ENCODE measurements at places on chromosomes 2 and 18.

GRCh38 chr2:154143105-154143504 is 271.4 kb downstream of the GALNT13 start:
- no peak for DNase-seq

- no peak for DNase-seq
These were observed 117.2 kb downstream of the HNMT start for GRCh38 chr2:138081225-138082073.

DNA sequence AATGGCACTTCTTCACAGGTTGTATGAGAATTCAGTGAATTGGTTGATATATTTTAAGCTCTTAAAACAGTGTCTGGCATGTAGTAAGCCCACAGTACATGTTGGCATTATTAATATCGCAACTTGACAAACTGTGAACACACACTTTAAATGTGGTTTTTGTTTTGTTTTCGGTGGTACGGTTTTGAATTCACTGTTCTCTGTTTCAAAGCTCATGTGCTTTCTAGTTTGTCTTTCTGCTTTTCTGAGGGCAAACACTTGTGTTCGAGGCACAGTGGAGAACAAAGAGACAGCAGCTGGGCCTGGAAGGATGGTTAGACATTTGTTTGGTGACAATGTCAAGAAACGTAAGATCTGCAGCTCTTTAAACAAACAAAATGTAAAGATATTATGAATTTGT is 276.5 kb upstream of the MC4R start:
- no peak for DNase-seq

GRCh38 chr2:48200620-48201293 is 294.5 kb upstream of the FBXO11 start:
- no peak for DNase-seq

DNA sequence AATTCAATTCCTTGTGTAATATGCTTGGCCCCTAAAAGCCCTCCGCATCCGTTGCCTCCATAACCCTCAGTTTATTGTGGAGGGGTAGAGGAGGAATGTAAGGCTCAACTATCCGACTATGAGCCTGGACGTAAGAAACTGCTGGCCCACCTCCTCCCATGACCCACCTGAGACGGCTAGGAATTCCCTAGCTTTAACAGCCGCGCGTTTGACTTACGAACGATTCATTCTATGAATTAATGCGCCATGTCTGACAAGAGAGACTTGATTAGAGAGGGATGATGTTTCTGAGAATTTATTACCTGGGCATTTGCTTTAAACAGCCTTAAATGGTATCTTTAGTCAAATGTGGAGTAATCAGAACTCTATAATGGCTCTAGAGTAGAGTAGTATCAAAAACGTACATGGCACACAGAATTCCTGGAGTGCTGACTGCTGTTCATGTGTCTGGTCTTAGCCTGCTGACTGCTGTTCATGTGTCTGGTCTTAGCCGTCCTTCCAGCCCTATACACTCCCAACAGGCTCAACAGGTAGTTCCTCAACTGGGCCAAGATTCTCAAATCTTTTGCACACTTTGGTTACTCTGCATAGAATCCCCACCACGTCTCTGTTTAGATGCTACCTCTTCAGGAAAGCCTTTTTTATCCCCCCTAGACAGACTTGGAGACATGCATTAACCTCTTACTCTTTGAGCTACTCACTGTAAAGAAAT is 899 bp upstream of the GFPT1 start:
- DNase-seq, result no peak

- no peak for DNase-seq
These were observed 94.9 kb downstream of the HS1BP3 start for GRCh38 chr2:20555954-20556353.

DNA sequence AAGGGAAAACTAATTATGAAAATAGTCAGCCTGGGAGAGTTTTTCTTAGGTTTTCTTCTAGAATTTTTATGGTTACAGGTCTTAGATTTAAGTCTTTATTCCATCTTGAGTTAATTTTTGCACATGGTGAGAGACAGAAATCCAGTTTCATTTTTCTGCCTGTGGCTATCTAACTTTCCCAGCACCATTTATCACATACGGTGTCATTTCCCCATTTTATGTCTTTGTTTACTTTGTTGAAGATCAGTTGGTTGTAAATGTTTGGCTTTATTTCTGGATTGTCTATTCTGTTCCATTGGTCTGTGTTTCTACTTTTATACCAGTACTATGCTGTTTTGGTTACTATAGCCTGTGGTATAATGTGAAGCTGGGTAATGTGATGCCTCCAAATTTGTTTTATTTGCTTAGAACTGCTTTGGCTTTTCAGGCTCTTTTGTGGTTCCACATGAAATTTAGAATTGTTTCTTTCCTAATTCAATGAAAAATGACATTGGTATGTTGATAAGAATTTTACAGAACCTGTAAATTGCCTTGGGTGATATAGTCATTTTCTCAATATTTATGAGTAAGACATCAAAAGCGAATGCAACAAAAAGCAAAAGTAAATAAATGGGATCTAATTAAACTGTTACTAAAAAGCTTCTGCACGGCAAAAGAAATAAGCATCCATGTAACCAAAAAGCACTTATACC is 146.1 kb upstream of the NOL4 start:
- no peak for DNase-seq

- DNase-seq, result no peak
These were observed 8.6 kb downstream of the SNRNP27 start for GRCh38 chr2:69902213-69902922.

All from RPMI8226 (cell line).